ENCODE measurements at places on chromosomes 5 and 9.

- DNase-seq, result no peak
Observed at GRCh38 chr5:171776213-171776612, 9.4 kb upstream of the SMIM23 start.

DNA sequence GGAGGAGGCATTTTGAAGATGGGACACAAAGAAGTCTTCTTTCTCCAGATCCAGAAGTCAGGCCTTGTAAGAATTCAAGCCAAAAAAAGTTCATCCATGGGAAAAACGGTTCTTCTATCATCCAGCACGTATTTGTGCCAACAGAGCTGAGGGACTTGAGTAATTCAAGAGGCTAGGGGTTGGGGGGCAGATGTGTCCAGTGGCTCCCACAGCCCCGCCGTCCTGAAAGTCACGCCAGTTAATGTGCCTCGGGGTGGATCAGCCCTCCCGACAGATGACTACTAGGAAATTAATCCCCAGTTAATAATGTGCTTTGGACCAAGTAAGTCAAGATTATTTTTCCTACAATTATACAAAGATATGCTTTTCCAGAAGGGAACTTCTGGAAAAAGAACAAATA is 23.4 kb downstream of the NREP start:
- no peak for DNase-seq

- no peak for DNase-seq
Observed at GRCh38 chr5:59674763-59675162, 218.8 kb downstream of the PDE4D start.

DNA sequence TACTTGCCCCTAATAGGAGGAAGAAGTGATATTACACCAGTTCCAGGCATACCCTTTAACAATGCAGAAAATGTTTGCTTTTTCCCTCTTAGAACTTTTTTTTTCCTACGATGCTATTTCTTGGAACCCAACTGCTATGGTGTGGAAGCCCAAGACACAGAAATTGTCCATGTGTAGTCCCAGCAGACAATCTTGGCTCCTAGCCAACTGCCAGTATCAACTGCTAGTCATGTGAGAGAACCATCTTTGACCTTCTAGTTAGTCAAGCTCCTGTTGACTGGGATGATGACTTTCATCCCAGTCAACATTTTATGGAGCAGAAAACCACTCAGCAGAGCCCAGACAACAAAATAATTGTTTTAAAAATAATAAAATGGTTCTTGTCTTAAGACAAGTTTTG is 532.4 kb downstream of the TLR4 start:
- DNase-seq, result no peak

DNA sequence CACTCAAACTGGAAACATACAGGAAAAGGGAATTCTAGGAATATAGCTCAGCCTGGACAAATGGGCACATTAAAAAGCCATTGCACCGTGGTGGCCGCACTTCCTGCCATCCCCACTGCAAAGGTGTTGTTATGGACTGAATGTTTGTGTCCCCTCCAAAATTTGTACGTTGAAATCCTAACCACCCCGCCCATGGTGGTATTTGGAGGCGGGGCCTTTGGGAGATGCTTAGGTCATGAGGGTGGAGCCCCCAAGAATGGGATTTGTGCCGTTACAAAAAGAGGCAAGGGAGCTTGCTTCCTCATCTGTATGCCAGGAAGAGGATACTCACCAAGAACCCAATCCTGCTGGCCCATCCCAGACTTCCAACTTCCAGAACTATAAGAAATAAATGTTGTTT is 1.1 kb upstream of the CMBL start:
- DNase-seq, result no peak

DNA sequence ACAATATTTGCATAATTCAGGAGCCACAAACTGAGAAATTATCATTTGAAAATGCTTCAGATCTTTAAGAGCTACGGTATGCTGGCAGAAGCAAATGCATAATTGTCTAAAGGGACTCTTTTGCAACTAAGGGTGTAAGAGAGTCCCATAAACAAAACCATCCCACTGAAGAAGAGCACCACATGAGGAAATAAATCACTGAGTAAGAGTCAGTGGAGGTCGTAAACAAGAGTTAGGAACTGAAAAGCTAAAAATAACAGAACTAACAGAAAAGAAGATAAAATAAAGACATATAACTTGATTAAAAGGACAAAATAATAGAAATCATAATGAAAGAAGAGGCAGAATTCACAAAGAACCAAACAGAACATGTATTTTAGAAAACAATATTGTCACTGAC is 3.5 kb upstream of the SMC2 start:
- DNase-seq, result no peak

- no peak for DNase-seq
Observed at GRCh38 chr9:35948901-35949318, 9.0 kb downstream of the OR2S2 start.

GRCh38 chr9:126561582-126561981 is 52.1 kb upstream of the LMX1B start:
- DNase-seq, result no peak

DNA sequence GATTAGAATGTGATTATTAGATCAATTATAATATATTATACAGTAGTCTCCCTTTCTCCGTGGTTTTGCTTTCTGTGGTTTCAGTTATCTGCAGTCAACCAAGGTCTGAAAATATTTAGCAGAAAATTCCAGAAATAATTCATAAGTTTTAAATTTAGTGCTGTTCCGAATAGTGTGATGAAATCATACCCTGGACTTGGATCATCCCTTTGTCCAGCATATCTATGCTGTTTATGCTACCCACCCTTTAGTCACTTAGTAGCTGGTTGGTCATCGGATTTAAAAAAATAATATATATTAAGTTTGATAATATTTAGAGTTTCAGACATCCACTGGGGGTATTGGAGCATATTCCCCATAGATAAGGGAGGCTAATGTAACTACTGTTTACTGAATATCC is 19.6 kb downstream of the RMI1 start:
- DNase-seq, result no peak

DNA sequence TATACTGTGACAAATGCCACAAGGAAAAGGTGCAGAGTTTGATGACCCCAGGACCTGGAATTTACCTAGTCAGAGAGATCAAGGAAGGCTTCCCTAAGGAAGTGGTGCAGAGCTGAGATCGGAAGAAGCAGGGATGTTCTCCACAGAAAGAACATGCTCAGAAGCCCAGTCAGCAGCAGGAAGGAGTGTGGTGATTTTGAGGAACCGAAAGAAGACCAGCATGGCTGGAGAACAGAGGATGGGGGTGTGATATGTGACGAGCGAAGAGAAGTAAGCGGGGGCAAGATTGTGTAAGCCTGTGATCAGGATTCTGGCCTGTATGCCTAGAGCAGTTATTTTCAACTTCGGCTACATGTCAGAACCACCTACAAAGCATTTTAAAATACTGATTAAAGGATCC is 18.7 kb upstream of the PIK3R1 start:
- peak; percentile 40 for DNase-seq

DNA sequence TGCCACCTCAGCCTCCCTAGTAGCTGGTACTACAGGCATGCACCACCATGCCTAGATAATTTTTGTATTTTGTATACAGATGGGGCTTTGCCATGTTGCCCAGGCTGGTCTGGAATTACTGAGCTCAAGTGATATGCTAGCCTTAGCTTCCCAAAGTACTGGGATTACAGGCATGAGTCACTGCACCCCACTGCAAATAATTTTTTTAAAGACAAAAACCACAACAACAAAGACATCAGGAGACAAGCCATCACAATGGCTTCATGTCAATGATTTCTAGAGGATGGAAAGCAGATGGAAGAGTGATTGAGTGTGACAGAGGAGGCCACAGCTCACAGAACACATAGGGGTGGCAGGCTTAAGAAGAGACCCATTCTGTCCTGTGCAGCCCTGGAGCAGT is 97.9 kb upstream of the PCSK1 start:
- no peak for DNase-seq

DNA sequence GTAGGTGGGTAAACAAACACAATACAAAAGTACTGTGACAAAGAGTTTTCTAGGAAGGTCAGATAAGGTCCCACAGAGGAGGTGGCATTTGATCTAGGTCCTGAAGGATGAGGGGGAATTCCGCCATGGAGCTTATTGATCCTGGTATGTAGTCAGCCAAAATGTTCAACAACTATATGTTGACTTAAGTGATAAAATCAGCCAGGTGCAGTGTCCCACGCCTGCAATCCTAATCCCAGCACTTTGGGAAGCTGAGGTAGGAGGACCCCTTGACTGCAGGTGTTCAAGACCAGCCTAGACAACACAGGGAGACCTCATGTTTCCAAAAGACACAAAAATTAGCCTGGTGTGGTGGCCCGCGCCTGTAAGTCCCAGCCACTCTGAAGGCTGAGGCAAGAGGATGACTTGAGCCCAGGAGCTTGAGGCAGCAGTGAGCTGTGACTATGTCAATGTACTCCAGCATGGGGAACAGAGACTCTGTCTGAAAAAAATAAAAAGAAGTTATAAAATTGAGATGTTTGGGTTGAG is 46.4 kb upstream of the PLIN2 start:
- no peak for DNase-seq

- DNase-seq, result no peak
Observed at GRCh38 chr9:22857316-22857715, 410.7 kb downstream of the DMRTA1 start.

DNA sequence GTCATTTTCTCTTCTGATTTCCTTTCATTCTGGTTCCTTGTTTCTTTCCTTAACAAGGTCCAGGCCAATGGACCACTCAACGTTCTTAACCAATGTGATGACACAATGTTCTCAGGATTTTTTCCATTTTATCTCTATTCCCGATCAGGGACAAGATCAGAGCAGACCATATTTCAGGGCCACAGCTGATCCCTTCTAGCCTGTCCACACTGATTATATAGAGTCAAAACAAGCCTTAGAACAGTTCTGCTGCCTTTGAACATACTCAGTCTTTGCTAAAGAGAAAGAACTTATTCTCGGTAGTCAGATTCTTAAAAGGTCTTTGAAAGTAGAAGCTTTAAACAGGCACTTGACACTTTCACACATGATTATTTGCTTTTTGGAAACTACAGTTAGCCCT is 188.4 kb downstream of the ADAMTSL1 start:
- no peak for DNase-seq

DNA sequence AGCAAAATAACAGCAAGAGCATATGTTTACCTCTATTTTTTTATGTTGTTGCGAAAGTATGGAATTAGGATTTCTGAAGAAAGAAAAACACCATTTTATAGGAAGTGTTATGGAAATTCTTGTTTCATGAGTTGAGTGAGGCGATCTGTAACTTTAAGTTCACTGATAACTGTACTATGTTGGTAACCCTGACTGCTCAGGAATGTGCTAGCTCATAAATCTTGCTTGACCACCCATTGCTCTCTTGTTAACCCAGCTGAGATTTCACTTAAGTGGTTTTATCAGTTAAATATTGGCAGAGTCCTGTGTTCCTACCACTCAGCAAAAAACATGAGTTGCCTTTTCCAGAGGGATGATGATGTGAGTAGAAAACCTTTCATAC is 91.1 kb upstream of the STARD4 start:
- no peak for DNase-seq

GRCh38 chr5:171623551-171624097 is 162.0 kb upstream of the SMIM23 start:
- DNase-seq, result no peak

DNA sequence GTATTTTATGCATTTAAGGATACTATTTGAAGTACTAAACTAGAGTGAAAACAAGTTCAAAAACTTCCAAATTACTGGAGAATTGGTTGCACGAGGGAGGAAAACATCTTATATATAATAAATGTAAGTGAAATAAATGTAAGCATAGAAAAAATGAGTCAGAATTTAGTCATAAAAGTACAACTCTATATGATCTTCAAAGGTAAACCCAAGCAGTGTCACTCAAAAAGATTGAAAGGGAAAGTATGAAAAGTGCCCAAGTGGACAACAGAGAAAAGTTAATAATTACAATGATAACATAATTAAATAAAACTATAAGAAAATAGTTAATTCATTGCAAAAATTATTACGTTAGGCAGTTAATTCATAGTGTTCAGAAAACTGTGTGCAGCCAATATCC is 2288.5 kb upstream of the C9orf72 start:
- no peak for DNase-seq

GRCh38 chr5:112646139-112646936 is 91.3 kb upstream of the APC start:
- no peak for DNase-seq

DNA sequence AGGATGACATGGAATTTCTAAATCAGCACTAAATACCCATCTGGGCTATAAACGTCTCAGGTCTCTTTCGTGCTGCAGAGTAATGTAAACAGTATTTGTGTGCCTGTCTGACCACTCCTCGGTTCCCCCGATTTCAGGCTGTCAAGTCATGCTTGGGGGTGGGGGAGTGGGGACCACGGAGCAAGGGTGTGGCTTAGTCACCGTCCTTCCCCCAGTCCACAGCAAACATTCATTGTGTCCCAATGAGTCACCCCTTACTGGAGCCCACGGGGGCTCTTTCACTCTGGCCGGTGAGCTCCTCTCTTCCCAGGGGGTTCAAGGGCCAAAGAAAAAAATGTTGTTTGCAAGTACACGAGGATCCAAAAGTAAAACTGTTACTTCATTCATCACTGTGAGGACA is 72.4 kb upstream of the ICE1 start:
- DNase-seq, result no peak

GRCh38 chr5:174717826-174718455 is 6.4 kb upstream of the MSX2 start:
- no peak for DNase-seq

Data from GM19239 (cell line).